ENCODE measurements at places on chromosomes 6 and 20.

GRCh38 chr6:43950051-43950605, 177.1 kb downstream of the MRPL14 start:
- H3K27ac ChIP-seq = no peak overlapping the region
- H3K36me3 ChIP-seq = no peaks in the 10 kb centered on the region
- no peak for DNase-seq
- H3K27me3 ChIP-seq = no peaks in the 10 kb centered on the region
- H3K4me1 ChIP-seq = no peaks in the 10 kb centered on the region

- H3K36me3 ChIP-seq = peaks cover 10% of the 10 kb centered on the region
- no peak for DNase-seq
- H3K27ac ChIP-seq = no peak overlapping the region
- no peaks in the 10 kb centered on the region for H3K27me3 ChIP-seq
Measured at GRCh38 chr20:34943808-34944567, 11.6 kb downstream of the GSS start.

DNA sequence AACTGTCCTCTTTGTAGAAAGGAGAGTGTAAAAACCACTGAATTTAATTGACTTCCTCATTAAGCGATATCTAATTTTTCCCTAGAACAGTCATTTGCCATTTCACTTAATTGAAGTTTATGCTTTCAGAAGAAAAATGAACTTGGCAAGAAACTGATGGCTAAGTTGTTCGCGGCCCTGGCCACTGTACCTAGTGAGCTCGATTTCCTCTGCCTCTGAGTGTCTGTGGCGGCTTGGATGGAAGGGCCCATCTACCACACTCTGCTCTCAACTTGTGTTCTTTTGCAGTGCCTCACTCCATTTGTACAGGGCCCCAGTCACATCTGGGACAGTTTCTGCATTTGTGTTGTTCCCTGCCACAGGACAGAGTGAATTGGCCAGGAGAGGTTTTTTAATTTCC, 102.9 kb downstream of the BCAS1 start:
- no peak overlapping the region for H3K27ac ChIP-seq
- H3K36me3 ChIP-seq = no peaks in the 10 kb centered on the region
- no peaks in the 10 kb centered on the region for H3K4me1 ChIP-seq
- H3K4me3 ChIP-seq = no peak overlapping the region
- no peak for DNase-seq

DNA sequence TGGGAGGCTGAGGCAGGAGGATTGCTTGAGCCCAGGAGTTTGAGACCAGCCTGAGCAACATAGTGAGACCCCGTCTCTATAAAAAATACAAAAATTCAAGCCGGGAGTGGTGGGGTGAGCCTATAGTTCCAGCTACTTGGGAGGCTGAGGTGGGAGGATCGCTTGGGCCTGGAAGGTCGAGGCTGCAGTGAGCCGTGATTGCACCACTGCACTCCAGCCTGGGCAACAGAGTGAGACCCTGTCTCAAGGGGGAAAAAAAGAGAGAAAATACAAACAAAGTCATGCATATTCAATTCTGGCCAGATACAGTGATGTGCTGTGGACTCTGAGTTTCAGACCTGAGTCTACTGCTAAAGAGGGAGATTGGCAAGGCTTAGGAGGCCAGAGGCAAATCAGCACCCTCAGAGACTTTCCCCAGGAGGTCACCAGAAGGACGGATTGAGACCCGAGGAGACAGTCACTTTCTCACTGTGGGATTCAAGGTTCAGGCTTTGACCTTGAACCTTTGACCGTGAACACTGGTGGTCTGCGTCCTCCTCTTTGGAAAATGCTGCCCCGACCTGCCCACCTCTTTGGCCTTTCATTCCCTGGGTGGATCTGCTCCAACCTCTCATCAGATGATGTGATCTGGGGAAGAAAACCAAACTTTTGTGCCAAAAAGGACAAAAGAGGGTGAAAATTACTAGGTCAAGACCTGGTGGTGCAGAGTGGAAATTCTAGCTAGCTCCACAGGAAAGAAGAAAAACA, 31.2 kb downstream of the TGM2 start:
- no peaks in the 10 kb centered on the region for H3K27me3 ChIP-seq
- H3K36me3 ChIP-seq = peaks cover 62% of the 10 kb centered on the region
- peak overlapping the region; percentile 76 for H3K27ac ChIP-seq
- peaks cover 36% of the 10 kb centered on the region for H3K4me1 ChIP-seq
- DNase-seq = no peak

DNA sequence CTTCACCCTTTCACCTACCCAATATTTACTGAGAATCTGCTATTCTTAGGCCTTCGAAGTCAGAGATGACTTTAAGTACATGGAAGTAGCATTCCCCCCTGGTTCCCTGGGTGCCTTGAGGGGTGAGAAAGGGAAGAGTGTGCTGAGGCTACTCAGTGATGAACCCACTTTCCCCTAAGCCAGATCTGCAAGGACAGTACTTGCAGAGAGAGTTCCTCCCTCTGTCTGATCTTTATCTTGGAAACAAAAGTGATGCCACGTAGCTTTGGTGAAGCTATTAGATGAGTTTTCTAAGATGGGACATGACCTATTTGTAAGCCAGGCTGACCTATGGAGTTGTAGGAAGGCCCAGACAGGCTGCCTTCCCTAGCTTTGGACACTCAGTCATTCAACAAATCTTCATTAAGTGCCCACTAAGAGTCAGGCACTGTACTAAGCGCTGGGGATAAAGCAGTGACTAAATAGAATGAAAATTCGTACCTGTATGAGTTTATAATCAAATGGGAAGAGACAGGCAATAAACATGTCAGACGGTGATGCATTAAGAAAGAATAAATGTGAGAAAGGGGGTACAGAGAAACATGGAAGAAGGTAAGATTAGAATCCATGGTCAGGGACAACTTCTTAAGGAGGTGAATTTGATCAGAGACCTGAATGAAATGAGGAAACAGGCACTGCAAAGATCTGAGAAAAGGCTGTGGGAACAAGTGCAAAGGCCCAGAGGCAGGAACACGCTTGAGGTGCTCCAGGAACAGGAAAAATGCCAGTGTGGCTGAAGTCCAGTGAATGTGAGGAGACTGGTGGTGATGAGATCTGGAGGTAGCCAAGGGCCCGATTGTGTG, 42.2 kb downstream of the BCL2L1 start:
- H3K36me3 ChIP-seq = no peaks in the 10 kb centered on the region
- no peaks in the 10 kb centered on the region for H3K27me3 ChIP-seq
- H3K4me3 ChIP-seq = no peak overlapping the region
- DNase-seq = no peak
- H3K4me1 ChIP-seq = peaks cover 83% of the 10 kb centered on the region

DNA sequence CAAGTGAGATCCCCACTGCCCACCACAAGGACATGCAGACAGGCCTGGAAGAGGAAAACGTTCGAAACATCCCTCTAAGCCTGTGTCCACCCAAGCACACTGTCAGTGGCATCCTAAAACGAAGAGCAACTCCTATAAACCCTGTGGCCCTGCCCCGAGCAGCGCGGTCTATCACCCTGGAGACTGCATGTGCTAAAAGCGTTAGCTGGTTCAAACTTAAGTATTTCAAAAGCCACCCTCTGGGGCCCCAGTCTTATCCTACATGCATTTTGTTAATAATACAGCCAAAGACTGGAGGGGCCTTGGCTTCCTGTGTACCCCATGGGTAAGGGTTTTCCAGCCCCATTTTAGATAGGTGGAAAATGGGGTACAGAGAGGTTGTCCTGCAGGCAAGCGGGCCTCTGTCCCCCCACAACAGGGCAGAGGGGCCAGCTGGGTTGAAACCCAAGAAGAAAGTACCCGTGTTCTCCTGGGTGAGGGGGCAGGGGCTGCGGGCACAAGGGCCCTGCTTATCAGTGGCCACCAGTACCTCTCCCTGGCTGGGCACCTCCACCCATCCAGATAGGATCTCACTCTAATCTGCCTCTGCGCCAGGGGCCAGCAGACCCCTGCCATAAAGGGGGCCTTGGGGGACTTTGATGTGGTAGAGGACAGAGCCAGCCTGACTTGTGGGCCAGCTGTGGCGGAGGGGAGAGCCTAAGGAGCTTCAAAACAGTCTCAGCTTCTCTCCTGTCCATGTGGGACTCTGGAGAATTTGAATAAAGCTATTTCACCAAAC, 28.3 kb downstream of the PREX1 start:
- no peak overlapping the region for H3K27ac ChIP-seq
- no peak overlapping the region for H3K4me3 ChIP-seq
- no peaks in the 10 kb centered on the region for H3K27me3 ChIP-seq

- no peaks in the 10 kb centered on the region for H3K4me1 ChIP-seq
- no peaks in the 10 kb centered on the region for H3K27me3 ChIP-seq
- H3K36me3 ChIP-seq = no peaks in the 10 kb centered on the region
Measured at GRCh38 chr6:79238919-79239318, 4.4 kb upstream of the HMGN3 start.

DNA sequence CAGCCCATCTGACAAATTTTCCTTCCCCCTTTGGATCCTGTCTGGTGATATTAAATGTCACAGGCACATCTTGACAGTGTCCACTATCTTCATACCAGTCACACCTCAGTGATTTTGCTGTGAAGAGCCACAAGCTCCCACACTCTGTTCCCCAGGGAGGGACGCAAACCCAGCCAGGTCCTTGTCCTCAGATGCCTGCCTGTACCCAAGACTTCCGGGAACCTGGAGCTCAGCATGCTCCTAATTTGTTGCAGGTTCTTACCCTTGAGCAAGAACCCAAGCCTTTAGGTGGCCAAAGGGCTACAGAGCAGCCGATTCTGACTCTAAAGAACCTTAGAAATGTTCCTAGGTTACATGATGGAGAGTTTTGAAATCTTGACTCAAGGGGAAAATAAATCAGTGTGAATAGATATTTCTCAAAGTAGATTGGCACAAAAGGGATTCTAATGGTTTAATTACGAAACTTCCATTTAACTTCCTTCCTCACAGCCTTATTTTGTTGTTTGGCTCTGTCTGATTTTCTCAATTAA, 66.2 kb upstream of the MTHFD1L start:
- no peaks in the 10 kb centered on the region for H3K36me3 ChIP-seq
- H3K27ac ChIP-seq = no peak overlapping the region
- no peak overlapping the region for H3K4me3 ChIP-seq
- no peaks in the 10 kb centered on the region for H3K4me1 ChIP-seq

DNA sequence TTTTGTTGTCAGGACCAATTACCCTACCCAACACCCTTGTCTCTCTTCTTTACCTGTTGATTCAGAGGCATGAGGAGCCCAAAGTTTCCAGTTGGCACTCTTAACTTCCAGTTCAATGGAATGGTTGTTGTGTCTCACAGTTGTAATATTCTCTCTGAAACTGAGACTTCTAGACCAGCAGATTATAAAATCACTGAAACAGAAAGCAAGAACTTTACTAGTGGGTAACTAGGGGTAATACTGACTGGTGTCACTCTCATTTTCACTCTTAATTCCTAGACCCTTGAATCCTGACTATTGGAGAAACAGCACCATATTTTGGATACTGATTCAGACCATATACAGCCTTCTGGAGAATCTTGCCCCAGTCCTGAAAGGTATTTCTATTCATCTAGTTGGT, 140.2 kb upstream of the MMS22L start:
- no peaks in the 10 kb centered on the region for H3K4me1 ChIP-seq
- H3K27me3 ChIP-seq = no peaks in the 10 kb centered on the region
- DNase-seq = no peak

GRCh38 chr20:58116505-58116904, 111.9 kb downstream of the ANKRD60 start:
- no peak for DNase-seq
- no peaks in the 10 kb centered on the region for H3K27me3 ChIP-seq
- peaks cover 4% of the 10 kb centered on the region for H3K4me1 ChIP-seq
- no peak overlapping the region for H3K27ac ChIP-seq

DNA sequence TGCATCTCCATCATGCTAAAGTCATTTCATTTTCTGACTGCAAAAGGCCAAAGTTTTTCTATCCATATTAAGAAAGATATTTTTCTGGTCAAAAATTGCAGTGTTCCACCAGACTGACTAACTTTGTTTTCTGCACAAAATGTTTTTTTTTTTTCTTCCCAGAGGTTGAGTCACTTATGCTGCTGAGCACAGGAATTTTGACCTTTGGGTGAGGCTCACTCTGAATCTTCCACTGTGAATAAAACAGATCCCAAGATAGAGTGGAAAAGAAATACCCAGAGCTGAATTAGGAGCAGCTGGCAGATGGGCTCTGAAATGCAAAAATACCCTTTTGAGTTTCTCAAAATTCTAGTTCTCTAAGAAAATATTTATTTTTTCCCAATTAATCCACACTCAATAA, 996.8 kb downstream of the KIF16B start:
- no peak overlapping the region for H3K27ac ChIP-seq
- H3K36me3 ChIP-seq = no peaks in the 10 kb centered on the region
- no peak overlapping the region for H3K4me3 ChIP-seq
- no peaks in the 10 kb centered on the region for H3K27me3 ChIP-seq
- DNase-seq = no peak

DNA sequence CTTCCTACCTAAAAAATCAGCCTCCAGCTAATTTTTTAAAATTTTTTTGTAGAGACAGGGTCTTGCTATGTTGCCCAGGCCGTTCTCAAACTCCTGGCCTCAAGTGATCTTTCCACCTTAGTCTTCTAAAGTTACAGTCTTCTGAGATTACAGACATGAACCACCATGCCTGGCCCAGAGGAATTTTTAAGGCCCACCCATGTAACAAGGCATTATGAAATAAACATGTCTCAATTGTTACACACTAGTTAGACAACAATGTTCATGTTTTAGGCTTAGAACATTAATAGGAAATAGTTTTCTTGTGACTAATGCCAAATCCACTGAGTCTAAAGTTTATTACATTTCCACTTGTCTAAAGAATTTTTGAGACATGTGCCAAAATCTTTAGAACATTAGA, 221.2 kb downstream of the LAMA2 start:
- no peak overlapping the region for H3K4me3 ChIP-seq
- no peak for DNase-seq
- H3K27ac ChIP-seq = peak overlapping the region; percentile 28
- H3K27me3 ChIP-seq = no peaks in the 10 kb centered on the region
- no peaks in the 10 kb centered on the region for H3K36me3 ChIP-seq

GRCh38 chr20:48823960-48824498, 3.8 kb downstream of the PREX1 start:
- H3K36me3 ChIP-seq = no peaks in the 10 kb centered on the region
- H3K27me3 ChIP-seq = no peaks in the 10 kb centered on the region

- H3K27me3 ChIP-seq = no peaks in the 10 kb centered on the region
- H3K4me3 ChIP-seq = no peak overlapping the region
- no peak for DNase-seq
Measured at GRCh38 chr6:55839080-55839479, 36.3 kb downstream of the BMP5 start.

DNA sequence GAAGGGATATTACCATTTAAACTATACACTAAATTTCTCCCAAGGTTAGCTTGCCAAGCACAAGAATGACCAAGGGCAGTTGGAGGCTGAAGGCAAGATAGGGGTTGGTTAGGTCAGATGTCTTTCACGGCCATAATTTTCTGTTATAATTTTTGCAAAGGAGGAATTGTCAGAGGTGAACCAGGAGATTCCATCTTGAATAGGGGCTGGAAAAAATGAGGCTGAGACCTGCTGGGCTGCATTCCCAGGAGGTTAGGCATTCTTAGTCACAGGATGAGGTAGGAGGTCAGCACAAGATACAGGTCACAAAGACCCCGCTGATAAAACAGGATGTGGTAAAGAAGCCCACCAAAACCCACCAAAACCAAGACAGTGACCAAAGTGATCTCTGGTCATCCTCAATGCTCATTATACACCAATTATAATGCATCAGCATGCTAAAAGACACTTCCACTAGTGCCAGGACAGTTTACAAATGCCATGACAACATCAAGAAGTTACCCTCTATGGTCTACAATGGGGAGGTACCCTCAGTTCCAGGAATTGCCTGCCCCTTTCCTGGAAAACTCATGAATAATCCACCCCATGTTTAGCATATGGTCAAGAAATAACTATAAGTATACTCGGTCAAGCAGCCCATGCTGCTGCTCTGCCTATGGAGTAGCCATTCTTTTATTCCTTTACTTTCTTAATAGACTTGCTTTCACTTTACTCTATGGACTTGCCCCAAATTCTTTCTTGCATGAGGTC, 371.8 kb upstream of the SULF2 start:
- H3K4me1 ChIP-seq = no peaks in the 10 kb centered on the region
- H3K4me3 ChIP-seq = no peak overlapping the region
- no peaks in the 10 kb centered on the region for H3K36me3 ChIP-seq
- no peaks in the 10 kb centered on the region for H3K27me3 ChIP-seq

All from thoracic aorta (tissue), 2 donors.